ENCODE measurements at places on chromosomes 16 and 17. TPM values are rescaled to one million over a fixed set of nuclear protein-coding genes. Genes with fewer than 3 reads are reported as not detected.
A peak's percentile ranks its signal among the peaks of the same experiment; 100 is the strongest.

GRCh38 chr16:27572711-27573110, 22.8 kb downstream of the KATNIP start:
- no peak for DNase-seq
- H3K4me3 ChIP-seq, result no peak overlapping the region
- H3K27me3 ChIP-seq, result no peaks in the 10 kb centered on the region
- no peak overlapping the region for H3K27ac ChIP-seq
- no peaks in the 10 kb centered on the region for H3K36me3 ChIP-seq
- no peaks in the 10 kb centered on the region for H3K4me1 ChIP-seq

NT5C gene
- total RNA-seq, result 59.4 TPM

DNA sequence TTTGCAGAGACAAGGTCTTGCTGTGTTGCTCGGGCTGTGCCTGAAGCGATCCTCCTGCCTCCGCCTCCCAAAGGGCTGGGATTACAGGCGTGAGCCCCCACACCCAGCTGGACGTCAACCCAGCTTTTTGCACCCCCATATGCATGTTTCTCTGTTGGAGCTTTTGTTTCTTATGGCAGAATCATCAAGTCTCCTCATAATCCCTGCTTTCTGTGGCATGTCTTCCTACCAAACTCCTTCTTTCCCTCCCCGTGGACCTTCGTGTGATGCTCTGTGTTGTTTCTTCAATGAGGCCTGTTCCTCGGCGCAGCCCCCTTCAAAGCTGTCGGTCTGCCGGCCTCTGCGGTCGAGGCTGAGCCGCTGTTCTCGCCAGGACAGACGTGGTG, 71.6 kb downstream of the METRNL start:
- no peaks in the 10 kb centered on the region for H3K36me3 ChIP-seq
- H3K4me3 ChIP-seq, result no peak overlapping the region
- no peaks in the 10 kb centered on the region for H3K4me1 ChIP-seq
- DNase-seq, result no peak

PLCG2 gene
- total RNA-seq, result 50.7 TPM

CAPNS2 gene
- 0.85 TPM for total RNA-seq

- no peaks in the 10 kb centered on the region for H3K36me3 ChIP-seq
- peak overlapping the region; percentile 38 for H3K27ac ChIP-seq
- no peaks in the 10 kb centered on the region for H3K27me3 ChIP-seq
- DNase-seq, result peak; percentile 17
Measured at GRCh38 chr17:31843070-31843745, 15.8 kb downstream of the COPRS start.

GRCh38 chr16:85245307-85246172, 133.3 kb upstream of the CIBAR2 start:
- DNase-seq, result no peak
- peaks cover 2% of the 10 kb centered on the region for H3K4me1 ChIP-seq
- H3K27ac ChIP-seq, result no peak overlapping the region
- H3K36me3 ChIP-seq, result no peaks in the 10 kb centered on the region
- H3K4me3 ChIP-seq, result no peak overlapping the region

DNA sequence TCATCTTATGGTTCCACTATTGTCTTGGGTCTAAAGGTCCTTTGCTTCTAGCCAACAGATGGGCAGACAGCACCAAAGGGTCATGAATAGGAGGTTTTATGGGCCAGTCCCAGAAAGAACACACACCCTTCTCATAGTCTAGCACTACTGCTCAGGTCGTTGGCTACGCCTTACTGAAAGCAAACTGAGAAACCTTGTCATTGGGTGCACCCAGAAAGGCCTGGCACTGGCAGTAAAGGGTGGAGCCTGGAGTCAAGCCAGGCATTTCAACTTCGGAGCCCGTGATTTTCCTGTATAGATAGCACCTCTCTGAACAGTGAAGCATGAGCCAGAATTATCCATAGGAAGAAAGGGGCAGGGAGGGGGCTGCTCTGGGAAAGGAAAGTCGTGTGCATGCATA, 74.9 kb downstream of the VAT1L start:
- no peak overlapping the region for H3K4me3 ChIP-seq
- no peaks in the 10 kb centered on the region for H3K4me1 ChIP-seq
- DNase-seq, result no peak
- no peaks in the 10 kb centered on the region for H3K27me3 ChIP-seq
- H3K36me3 ChIP-seq, result no peaks in the 10 kb centered on the region

HASPIN gene
- 0.38 TPM for total RNA-seq

CBX8 gene
- total RNA-seq, result 6.2 TPM

GRCh38 chr17:82582709-82583108, 63.2 kb downstream of the FOXK2 start:
- H3K36me3 ChIP-seq, result no peaks in the 10 kb centered on the region
- H3K27me3 ChIP-seq, result no peaks in the 10 kb centered on the region
- H3K4me1 ChIP-seq, result peaks cover 7% of the 10 kb centered on the region
- no peak overlapping the region for H3K27ac ChIP-seq
- H3K4me3 ChIP-seq, result no peak overlapping the region

- peaks cover 19% of the 10 kb centered on the region for H3K36me3 ChIP-seq
- H3K27ac ChIP-seq, result no peak overlapping the region
- no peaks in the 10 kb centered on the region for H3K27me3 ChIP-seq
- no peak overlapping the region for H3K4me3 ChIP-seq
- no peaks in the 10 kb centered on the region for H3K4me1 ChIP-seq
Measured at GRCh38 chr17:29577385-29578211, 9.1 kb downstream of the TP53I13 start.

EFNB3 gene
- total RNA-seq, result 3.5 TPM

CYTH1 gene
- total RNA-seq, result 59.7 TPM

TNFSF12 gene
- 48.0 TPM for total RNA-seq

CA10 gene
- 3.7 TPM for total RNA-seq

DNA sequence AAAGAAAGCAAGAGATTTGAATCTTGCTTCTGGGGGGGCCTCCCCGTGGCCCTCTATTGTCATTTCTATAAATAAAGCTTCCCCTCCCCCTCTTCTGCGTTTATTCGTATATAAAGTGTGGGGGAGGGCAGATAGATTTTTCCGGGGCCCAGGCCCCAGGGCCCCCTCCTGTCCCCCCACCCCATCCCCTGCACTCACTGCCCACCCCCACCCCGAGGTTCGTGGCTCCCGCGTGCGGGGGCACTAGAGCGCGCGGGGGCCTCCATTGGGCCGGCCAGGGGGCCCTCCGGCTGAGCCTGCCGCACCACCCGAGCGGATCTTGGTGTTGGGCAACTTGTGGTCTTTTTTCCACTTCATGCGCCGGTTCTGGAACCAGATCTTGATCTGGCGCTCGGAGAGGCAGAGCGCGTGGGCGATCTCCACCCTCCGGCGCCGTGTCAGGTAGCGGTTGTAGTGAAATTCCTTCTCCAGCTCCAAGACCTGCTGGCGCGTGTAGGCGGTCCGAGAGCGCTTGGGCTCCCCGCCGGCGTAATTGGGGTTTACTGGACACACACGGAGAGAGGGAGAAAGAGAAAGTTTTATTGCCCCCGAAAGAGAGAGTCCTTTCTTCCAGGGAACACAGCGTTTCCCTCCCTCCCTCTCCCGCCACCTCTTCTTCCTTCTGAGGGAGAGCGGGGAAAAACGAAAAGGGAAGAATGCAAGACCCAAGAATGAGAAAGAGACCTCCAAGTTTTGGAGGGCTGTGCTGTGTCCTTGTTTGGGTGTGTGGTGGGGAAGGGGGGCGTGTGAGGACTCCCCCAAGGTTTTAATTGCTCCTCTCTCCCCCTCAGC, 1.5 kb downstream of the HOXB4 start:
- peak overlapping the region; percentile 51 for H3K4me3 ChIP-seq
- no peaks in the 10 kb centered on the region for H3K27me3 ChIP-seq
- peak overlapping the region; percentile 97 for H3K27ac ChIP-seq
- no peaks in the 10 kb centered on the region for H3K36me3 ChIP-seq

- H3K4me3 ChIP-seq, result peak overlapping the region; percentile 18
- H3K27ac ChIP-seq, result peak overlapping the region; percentile 92
Measured at GRCh38 chr17:27244491-27245223, 49.3 kb upstream of the WSB1 start.

KCNJ18 gene
- not detected for total RNA-seq

DLX4 gene
- 0.44 TPM for total RNA-seq

- no peaks in the 10 kb centered on the region for H3K4me1 ChIP-seq
- DNase-seq, result peak; percentile 16
- no peaks in the 10 kb centered on the region for H3K27me3 ChIP-seq
- H3K4me3 ChIP-seq, result no peak overlapping the region
- H3K36me3 ChIP-seq, result no peaks in the 10 kb centered on the region
- no peak overlapping the region for H3K27ac ChIP-seq
Measured at GRCh38 chr17:77510133-77510796, 369.5 kb downstream of the SEC14L1 start.

DNA sequence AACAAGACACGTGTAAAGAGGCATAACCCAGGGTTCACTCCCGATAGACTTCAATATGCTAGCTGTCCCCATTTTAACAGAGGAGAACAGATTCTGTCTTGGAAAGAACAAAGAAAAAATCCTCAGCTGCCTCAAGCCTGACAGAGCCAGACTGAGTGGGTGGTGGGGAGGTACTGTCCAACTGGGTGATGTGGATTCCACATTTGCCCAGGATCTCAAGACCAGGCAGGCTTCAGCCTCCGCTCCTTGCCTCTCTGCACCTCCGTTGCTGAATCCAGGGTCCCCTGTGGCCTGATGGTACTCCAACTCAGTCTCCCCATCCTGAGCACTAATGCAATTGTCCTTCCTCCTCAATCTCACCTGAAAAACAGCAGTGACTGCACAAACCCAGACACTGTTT, 163.8 kb downstream of the GSG1L start:
- H3K27ac ChIP-seq, result no peak overlapping the region
- H3K36me3 ChIP-seq, result no peaks in the 10 kb centered on the region
- no peak for DNase-seq
- no peaks in the 10 kb centered on the region for H3K4me1 ChIP-seq

KRTAP3-2 gene
- total RNA-seq, result not detected

DNA sequence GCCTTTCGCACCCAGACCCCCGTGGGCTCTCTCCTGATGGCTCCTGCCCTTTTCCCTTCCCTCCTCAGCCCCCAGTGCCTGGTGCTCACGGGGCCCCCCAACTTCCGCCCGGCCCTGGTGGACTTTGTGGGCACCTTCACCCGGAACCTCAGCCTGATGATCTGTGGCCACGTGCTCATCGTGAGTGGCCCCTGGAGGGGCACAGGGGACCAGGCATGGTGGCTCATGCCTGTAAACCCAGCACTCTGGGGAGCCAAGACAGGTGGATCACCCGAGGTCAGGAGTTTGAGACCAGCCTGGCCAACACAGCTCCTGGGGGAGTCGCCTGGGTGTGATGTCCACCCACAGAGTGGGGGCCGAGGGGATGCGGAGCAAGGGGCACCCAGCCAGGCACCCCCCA, 21.3 kb downstream of the SLC12A3 start:
- H3K27ac ChIP-seq, result no peak overlapping the region
- H3K4me1 ChIP-seq, result no peaks in the 10 kb centered on the region
- no peaks in the 10 kb centered on the region for H3K27me3 ChIP-seq
- H3K36me3 ChIP-seq, result no peaks in the 10 kb centered on the region

PTGES3L gene
- 0.85 TPM for total RNA-seq

- H3K27me3 ChIP-seq, result no peaks in the 10 kb centered on the region
- no peak overlapping the region for H3K4me3 ChIP-seq
- no peaks in the 10 kb centered on the region for H3K4me1 ChIP-seq
- no peak overlapping the region for H3K27ac ChIP-seq
- DNase-seq, result peak; percentile 13
- no peaks in the 10 kb centered on the region for H3K36me3 ChIP-seq
Measured at GRCh38 chr17:75191584-75191983, 8.8 kb upstream of the SUMO2 start.

DNA sequence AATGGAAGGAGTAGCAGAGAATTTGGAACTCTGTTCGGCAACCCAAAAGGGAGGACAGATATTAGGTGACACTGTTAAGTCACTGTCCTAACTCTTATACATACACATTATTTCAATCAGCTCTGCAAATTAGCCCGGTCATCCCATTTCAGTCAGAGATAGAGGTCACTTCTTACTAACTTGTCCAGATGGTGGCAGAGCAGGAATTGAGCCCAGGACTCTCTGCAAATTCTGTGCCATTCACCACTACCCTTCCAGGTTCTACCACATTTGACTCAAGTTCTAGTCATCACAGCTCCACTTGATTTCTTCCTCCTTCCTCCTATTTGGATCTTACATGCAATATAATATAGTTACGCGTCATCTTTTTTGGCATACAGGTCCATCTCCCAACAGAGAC, 35.9 kb upstream of the NUDT7 start:
- H3K27ac ChIP-seq, result no peak overlapping the region
- no peak for DNase-seq
- H3K27me3 ChIP-seq, result no peaks in the 10 kb centered on the region
- H3K4me1 ChIP-seq, result no peaks in the 10 kb centered on the region

GRCh38 chr17:47316311-47316710, 7.4 kb upstream of the EFCAB13 start:
- no peaks in the 10 kb centered on the region for H3K4me1 ChIP-seq
- no peak overlapping the region for H3K27ac ChIP-seq
- H3K27me3 ChIP-seq, result no peaks in the 10 kb centered on the region
- DNase-seq, result no peak
- no peaks in the 10 kb centered on the region for H3K36me3 ChIP-seq
- H3K4me3 ChIP-seq, result no peak overlapping the region

GRCh38 chr17:1732241-1732832, 7.8 kb downstream of the WDR81 start:
- DNase-seq, result no peak
- H3K27me3 ChIP-seq, result no peaks in the 10 kb centered on the region
- no peaks in the 10 kb centered on the region for H3K36me3 ChIP-seq
- H3K4me1 ChIP-seq, result peaks cover 3% of the 10 kb centered on the region
- H3K27ac ChIP-seq, result no peak overlapping the region
- no peak overlapping the region for H3K4me3 ChIP-seq

DNA sequence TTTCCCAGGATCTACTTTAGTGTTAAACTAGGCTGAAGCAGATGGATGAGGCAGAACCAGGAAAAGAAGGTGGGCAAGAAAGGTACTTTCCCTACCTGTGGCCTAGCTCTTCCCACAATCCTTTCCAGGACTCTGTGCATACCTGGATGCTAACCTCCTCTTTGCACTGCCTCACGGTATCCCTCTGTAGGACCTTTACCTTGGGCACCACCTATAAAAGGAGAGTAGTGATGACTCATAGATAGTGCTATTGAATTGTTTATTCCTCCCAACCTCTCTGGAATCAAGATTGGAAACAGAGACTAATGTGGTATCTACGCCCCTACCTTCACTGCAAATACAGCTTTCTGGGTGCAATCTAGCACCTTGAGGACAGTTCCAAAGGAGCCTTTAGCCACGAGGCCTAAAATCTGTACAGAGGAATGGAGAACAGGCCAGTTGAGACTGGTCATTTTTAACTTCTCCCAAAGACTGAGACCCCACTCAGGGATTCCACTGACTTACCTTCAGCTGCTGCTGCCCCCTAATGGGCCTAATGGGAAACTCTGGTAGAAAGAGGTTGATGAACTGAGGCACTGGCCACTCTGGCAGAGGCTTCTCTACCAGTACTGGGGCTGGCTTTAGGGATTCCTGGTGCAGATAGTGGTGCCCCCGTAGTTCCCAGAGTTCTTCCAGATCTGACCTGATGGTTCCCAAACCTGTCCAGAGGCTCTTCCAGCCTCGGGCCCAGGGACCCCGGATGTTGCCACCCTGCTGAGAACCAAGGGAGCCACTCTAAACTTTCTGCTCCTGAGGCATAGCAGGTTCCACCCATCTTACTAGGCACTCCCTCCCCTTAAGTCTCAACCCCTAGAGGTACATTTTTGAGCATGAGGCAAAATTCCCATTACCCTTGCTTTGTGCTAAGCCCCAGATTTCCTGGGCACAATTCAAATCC, 781 bp downstream of the RSKR start:
- no peak overlapping the region for H3K27ac ChIP-seq
- H3K27me3 ChIP-seq, result no peaks in the 10 kb centered on the region
- no peaks in the 10 kb centered on the region for H3K4me1 ChIP-seq
- H3K4me3 ChIP-seq, result no peak overlapping the region

- H3K36me3 ChIP-seq, result no peaks in the 10 kb centered on the region
- no peak overlapping the region for H3K27ac ChIP-seq
- H3K27me3 ChIP-seq, result no peaks in the 10 kb centered on the region
- H3K4me3 ChIP-seq, result peak overlapping the region; percentile 86
- H3K4me1 ChIP-seq, result peaks cover 16% of the 10 kb centered on the region
Measured at GRCh38 chr16:50067290-50067853, 1.6 kb downstream of the HEATR3 start.
